Left colon (tissue), 2 donors: ENCODE measurements at places on chromosomes 5 and 9.

DNA sequence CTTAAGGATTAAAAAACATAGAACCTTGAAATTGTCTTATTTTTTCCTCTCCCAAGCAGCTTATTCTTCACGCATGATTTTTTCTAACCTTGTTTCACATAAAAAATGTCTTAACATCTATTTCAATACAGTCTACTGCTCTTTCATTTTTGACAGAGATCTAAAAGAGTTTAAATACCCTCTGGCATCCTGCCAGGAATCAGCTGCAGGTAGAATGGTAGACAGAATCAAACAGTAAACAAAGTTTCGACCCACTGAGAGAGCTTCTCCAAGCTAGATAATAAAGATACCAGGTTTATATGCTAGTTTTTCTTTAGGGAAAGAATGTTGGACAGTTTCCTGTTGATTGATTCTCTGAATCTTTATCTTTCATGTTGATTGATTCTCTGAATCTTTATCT is 555.8 kb upstream of the CDH9 start:
- DNase-seq, result no peak

DNA sequence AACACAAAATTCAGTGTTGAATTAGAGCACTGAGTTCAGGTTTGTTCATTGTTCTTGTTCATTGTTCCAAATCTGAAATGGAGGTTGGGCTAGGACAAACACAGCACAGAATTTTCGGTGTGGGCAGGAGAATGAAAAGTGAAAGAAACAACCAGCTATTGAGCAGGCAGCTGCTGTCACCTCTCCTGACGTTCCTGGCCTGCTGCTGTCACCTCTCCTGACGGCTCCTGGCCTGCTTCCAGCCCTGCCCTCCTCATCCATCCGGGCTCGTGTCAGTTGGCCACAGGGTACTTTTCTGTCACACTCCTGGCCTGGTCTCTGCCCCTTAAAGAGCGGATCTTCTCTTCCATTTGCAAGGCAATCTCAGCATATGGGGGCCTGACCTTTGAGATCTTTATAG is 45.2 kb upstream of the CKMT2 start:
- peak; percentile 45 for DNase-seq

GRCh38 chr9:18976709-18977531 is 56.1 kb downstream of the SAXO1 start:
- no peak for DNase-seq

DNA sequence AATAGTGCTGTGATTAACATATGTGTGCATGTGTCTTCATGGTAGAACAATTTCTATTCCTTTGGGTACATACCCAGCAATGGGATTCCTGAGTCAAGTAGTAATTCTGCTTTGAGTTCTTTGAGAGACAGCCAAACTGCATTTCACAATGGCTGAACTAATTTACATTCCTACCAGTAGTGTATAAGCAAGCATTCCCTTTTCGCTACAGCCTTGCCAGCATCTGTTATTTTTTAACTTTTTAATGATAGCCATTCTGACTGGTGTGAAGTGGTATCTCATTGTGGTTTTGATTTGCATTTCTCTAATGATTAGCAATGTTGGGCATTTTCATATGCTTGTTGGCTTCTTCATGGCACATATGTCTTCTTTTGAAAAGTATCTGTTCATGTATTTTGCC is 308.5 kb downstream of the ARRDC3 start:
- DNase-seq, result no peak

DNA sequence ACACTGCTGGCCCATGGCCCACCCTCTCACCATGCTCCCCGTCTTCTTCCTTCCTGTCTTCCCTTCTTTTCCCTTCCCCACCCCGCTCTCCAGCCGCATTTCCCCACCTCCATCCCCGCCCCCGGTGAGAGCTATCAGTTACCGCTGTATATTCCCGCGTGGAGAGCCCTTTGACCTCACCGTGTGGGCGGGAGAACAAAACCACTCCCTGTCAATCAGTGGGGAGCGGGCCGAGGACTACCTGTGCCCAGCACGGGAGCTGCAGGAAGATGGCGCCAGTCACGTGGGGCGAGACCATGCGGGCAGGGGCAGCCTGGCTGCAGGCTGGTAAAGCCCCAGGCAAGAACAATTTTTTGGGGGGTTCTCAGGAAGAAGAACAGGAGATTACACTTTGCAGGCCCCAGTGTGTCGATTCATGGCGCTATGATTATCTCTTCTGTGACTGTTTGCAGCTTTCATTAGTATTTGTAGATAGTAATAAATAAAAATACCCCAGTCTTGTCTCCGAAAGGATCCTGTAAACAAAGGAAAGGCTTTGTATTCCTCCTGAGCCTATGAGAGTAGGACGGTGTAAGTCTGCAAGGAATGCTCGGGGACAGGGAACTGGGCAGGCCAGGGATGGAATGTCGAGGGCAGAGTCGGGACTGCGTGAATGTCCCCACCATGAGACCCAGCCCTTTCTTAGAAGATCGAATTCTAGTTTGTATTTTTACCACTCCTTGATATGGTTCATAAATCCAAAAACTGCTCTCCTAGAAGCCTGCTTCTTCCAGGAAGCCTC is 14.8 kb upstream of the DMRT1 start:
- no peak for DNase-seq

- DNase-seq, result no peak
Observed at GRCh38 chr5:78773655-78774054, 125.1 kb upstream of the LHFPL2 start.

DNA sequence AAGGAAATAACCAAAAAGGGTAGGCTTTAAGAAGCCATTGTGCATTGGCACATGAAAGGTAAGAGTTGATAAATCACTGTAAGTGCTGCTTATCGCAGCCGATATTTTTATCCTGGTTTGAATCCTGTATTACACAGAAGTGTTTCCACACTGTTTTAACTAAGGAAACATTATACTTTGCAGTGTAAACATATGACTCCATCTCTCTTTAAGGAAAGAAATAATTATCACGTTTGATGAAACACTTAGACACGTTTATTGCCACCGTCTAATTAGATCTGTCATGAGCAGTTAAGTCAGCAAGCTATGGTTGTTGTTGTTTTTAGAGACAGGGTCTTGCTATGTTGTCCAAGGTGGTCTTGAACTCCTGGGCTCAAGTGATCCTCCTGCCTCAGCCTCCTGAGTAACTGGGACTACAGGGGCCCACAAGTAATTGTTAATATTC is 85.7 kb upstream of the TNFAIP8 start:
- no peak for DNase-seq

DNA sequence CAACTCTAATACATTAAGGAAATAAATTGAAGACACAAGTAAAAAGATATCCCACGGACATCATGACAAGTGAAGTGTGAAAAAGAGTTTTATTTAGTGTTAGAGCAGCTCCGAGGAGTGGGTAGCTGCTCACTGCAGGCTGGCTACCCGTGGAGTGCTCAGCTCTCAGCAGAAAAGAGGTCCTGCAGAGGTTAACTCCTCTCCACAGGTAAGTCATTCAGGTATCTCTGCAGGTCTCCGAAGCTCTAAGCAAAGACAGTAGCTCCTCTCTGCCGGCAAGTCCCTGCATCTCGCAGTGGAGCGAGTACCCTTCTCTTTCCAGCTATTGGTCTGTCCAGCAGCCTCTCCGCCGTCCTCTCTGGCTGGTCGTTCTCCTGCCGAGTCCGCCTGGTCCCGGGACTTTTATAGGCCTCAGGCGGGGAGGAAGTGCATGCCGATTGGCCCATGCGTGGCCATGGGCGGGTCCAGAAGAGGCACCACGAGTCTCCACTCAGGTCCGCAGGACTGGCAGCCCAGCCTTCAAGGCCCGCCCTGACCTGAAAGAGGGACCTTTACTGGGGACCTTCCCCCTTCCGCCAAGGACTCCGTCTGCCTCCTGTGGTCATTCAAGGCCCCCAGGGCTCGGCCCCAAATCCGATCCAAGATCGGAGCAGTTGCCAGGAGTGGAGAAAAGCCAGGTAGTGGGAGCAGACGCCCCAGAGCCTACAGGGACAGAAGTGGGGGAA is 29.9 kb downstream of the BTNL9 start:
- peak; percentile 24 for DNase-seq

DNA sequence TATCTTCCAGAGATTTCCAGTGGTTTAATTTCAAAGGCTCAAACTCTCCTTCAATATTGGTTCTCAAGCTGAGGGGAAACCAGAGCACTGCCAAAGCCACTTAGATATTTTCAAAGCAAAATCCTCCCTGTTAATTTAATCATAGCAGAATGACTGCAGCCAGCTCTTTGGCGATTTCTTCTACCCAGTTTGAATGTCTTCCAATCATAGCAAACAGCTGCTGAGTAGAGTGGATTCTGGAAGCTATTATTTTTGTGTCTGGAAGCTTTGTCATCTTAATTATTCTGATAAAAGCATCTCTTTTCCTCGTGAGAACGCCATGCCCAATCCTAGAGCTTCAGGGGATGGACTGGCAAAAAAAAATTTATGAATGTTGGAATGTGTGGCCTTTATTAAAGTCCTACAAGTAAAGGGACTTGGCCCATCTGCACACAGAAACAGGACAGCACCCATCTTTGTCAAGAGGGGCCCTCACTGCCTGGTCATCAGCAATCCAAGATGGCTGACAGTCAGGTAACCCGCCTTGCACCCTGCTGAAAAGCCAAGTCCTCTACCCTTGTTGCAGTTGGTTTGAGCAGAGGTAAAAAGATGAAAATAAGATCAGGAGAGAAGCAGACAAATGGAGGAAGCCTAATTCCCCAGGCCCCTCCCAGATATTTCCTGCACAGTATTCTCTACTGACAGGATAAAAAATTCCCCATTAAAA is 125.1 kb downstream of the SUSD1 start:
- no peak for DNase-seq

- peak; percentile 48 for DNase-seq
Observed at GRCh38 chr9:135990468-135991429, 29.6 kb upstream of the UBAC1 start.

DNA sequence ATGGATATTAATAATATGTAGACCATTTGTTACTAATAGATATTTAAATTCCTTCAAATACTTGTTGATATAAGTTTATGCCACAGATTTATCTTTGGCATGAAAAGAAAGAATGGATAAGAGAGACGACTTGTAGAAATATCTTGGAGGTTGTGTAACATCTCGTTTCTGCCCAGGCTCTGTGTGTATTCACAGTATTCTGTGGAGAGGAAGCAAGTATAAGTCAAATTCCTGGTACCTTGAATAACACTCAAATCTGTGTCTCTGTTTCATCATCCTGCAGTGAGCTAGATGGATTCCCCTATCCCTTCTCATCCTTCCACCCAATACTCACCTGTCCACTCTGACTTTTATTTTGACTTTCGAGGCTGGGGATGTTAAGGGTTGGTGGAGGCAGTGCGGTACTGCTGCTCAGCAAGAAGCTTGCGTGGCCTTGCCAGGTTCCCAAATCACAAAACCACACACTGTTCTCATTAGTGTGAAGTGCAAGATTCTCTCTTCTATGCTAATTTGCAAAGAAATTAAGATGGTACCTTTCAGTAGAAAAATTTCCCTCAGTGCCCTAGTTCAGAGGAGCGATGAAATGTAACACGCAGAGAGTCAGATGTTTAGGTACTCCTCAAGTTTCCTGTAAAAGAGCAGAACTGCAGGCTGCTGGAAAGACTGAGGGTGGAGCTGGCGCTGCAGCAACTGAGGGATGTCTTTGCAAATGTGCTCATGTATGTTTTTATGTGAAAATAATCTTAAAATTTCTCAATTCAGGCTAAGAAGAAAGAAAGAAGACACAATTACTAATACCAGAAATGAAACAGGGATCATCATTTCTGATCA is 42.6 kb upstream of the ANKRD18A start:
- DNase-seq, result no peak
